ENCODE measurements at places on chromosomes 3 and 15. TPM values are rescaled to one million over a fixed set of nuclear protein-coding genes. Genes with fewer than 3 reads are reported as not detected.

RHCG gene
- total RNA-seq = not detected

DNAJA4 gene
- total RNA-seq = 0.18 TPM

KNL1 gene
- 32.5 TPM for total RNA-seq

SCAANT1 gene
- total RNA-seq = not detected

TMC3 gene
- total RNA-seq = not detected

CPN2 gene
- total RNA-seq = not detected

PIERCE2 gene
- total RNA-seq = 0.36 TPM

BCHE gene
- 1.6 TPM for total RNA-seq

SERINC4 gene
- not detected for total RNA-seq

GPR27 gene
- total RNA-seq = not detected

CLDN1 gene
- 4.7 TPM for total RNA-seq

IRAK2 gene
- total RNA-seq = 8.1 TPM

AGTR1 gene
- 3.3 TPM for total RNA-seq

RARRES1 gene
- total RNA-seq = 1.9 TPM

MAN2A2 gene
- 6.1 TPM for total RNA-seq

TMEM42 gene
- total RNA-seq = 13.1 TPM

GP9 gene
- not detected for total RNA-seq

PRR20G gene
- total RNA-seq = not detected

CXCR6 gene
- under 0.01 TPM for total RNA-seq

ACAN gene
- total RNA-seq = 0.54 TPM

DUOXA2 gene
- not detected for total RNA-seq
